ENCODE measurements at places on chromosomes 12 and 14.
A peak's percentile ranks its signal among the peaks of the same experiment; 100 is the strongest.

DNA sequence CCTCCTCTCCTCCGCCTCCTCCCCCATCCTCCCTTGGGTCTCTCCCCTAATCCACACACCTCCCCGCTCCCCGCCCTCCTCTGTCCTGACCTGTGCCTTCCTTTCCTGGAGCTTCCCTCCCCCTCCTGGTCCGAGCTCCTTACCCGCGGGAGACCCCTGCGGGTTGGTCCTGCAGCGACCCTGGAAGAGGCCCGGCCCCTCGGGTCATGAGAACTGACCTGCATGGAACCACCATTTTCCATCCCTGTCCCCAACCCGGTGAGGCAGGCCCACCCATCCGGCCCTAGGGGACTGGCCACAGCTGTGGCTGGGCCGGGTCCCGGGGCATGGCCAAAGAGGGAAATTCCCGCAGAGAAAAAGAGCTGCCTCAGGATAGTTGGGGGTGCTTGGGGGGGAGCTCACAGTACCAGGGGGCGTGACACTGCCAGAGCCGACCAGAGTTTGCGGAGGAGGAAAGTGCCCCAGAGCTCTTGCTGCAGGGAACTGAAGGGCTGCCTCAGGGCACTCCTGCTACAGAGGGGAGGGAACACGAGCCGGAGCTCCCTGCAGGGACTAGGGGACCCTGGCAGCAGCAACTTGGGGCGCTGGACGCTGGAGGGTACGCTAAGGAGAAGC, 613 bp downstream of the ARHGEF40 start:
- DNase-seq = no peak

GRCh38 chr12:111178181-111179081, 190.5 kb downstream of the PHETA1 start:
- DNase-seq = no peak

DNA sequence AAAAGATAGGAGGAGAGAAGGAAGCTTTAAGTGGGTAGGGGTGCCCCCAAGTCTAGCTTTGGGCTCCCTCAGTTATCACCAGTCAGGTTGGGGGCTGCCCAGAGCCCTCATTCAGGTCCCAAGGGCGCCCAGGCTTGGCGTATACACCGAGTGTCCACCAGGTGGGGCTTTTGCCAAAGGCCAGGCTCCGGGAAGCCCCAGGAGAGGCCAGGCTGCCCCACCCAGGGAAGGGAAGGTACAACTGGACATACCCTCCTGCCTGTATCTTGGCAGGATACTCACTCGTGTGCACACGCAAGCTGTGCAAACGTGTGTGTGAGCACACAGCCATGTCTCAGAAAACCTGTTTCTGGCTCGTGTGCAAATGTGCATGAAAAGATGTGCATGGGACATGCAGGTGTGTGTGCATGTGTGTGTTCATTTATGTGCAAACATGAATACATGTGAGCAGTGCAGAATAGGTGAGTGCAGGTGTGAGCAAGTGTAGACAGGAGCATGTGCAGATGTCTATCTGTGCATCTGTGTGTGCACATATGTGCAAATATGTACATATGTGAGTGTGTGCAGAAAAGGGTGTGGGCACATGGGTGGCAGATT, 103.9 kb upstream of the MYL2 start:
- peak; percentile 6 for DNase-seq

- no peak for DNase-seq
Measured at GRCh38 chr14:86091811-86092210, 561.9 kb downstream of the FLRT2 start.

DNA sequence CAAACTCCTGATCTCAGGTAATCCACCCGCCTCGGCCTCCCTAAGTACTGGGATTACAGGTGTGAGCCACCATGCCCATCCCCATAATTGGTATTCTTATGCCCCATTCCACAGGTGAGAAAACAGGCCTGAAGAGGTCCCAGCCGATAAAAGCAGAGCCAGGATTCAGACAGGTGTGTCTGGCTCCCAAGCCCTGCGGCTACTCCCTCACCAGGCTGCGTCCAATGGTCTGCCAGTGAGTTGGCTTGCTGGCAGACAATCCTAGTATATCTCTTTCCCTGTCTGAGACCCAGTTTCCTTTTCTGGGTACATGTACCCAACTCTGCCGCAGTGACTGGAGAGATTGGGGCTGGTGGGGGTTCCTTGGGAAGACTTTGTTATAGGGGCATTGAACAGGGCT, 1.9 kb upstream of the TSPAN9 start:
- DNase-seq = no peak

- no peak for DNase-seq
Measured at GRCh38 chr12:107891967-107892366, 117.5 kb downstream of the ASCL4 start.

- no peak for DNase-seq
Measured at GRCh38 chr14:24481622-24482324, 26.3 kb downstream of the CMA1 start.

- no peak for DNase-seq
Measured at GRCh38 chr14:101217616-101218371, 314.3 kb upstream of the RTL1 start.

- no peak for DNase-seq
Measured at GRCh38 chr14:70061108-70061507, 127.6 kb downstream of the SLC8A3 start.

DNA sequence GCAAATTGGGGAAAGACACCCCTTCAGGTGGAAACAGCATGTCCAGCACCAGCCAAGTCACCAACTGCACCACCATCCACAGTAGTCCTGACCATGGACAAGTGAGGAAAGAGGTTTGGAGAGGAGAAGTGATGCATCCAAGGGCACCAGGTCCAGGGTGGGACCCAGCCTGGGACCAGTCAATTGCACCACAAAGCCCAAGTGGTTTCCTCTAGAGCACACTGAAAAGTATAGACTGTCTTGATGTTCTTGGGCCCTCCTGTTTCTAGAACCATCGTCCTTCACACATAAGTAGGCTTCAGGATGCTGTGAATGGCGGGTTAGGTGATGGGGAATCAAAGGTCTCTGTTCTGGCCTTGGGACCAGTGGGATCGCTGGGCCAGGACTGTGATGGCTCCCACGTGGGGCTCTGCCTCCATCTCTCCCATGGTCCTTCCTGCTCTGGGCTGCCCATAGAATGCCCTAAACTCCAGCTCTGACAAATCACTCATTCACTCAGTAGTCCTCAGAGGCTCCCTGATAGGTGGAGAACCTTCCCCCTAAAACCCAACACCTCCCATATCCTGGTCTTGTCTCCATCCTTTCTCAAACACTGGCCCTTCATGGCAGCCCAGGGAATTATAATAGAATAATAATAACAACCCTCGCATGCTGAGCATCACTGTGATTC, 9.2 kb downstream of the KRT79 start:
- DNase-seq = no peak

DNA sequence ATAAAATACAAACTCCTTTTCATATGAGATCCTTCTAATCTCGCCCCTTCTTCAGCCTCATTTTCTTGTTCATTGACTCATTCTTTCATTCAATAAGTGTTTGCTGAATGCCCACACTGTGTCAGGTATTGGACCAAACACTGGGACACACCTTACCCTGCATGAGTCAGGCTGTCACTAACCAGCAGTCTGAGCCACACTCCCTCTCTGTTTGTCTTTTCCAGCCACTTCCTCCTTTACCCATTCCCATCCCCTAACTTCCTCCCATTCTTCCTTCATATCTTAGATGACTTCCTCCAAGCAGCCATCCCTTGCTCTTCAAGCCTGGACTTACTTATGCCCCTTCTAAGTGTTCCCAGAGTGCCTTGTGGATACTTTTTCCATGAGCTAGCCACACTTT, 27.0 kb upstream of the HIF1A start:
- DNase-seq = no peak

- DNase-seq = no peak
Measured at GRCh38 chr12:130335517-130336392, 1.9 kb upstream of the PIWIL1 start.

GRCh38 chr14:101707863-101708620, 53.5 kb upstream of the PPP2R5C start:
- no peak for DNase-seq

DNA sequence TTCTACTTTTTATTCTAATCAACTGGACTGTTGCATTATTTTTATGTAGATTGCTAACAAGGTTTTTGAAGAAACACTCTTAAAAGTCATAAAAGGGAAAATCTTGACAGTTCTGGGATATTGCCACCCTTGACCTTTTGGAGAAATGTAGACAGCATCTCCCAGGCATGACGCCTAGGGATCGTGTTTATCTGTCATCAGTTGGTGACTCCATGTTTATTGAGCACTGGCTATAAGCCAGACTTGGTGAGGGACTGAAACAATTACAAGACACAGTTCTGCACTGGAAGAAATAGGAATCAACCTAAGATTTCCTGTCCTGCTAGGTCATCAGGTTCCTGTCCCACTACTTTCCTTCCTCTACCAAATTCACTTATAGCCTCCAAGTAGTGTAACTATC, 34.5 kb downstream of the HMGA2 start:
- no peak for DNase-seq

- no peak for DNase-seq
Measured at GRCh38 chr14:50719911-50720759, 52.0 kb upstream of the SAV1 start.

DNA sequence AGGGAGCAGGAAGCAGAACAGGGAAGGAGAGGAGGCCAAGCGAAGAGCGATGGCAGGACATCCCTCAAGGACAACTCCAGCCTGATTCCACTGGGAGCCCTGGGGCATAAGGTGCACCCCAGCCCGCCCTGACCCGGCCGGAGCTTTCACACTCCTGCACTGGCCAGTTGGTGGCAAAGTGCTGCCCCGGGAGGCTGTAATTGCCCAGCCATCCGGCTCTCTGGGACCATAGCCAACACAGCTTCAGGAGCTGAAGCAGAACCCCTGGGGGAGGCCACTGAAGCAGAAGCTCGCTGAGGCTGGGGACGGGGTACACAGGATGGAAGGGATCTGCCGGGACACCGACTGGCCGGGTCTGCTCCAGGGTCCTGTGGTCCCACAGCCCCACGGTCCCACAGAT, 41.9 kb upstream of the BEGAIN start:
- no peak for DNase-seq

DNA sequence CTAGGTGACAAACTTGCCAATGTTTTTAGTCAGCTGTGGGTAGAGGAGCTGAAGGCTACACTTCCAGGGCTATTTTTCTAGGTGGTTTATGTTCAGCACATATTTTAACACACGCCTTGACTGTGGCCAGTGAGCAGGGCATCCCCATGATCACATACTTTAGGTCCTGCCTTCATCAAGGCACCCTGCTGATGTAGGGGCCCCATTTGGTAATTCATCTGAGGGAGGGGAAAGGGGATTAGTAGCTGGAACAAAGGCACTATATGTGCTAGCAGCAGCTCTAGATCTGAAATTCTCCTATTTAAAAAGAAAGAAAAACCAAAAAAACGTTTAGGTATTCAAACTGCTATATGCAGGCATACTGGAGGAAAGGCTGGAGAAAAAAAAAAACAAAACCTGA, 14.5 kb downstream of the EGLN3 start:
- DNase-seq = no peak
